ENCODE measurements at places on chromosomes 2 and 18. TPM values are rescaled to one million over a fixed set of nuclear protein-coding genes. Genes with fewer than 3 reads are reported as not detected.

GRCh38 chr2:149613704-149614103 lies 26.1 kb upstream of the MMADHC start:
- DNase-seq = no peak

GRCh38 chr2:127704641-127705390 lies 3.5 kb downstream of the SFT2D3 start:
- DNase-seq = no peak

- no peak for DNase-seq
Measured at GRCh38 chr2:100560216-100560830, 2.5 kb upstream of the PDCL3 start.

- no peak for DNase-seq
Measured at GRCh38 chr18:8517276-8517675, 92.0 kb upstream of the RAB12 start.

DNA sequence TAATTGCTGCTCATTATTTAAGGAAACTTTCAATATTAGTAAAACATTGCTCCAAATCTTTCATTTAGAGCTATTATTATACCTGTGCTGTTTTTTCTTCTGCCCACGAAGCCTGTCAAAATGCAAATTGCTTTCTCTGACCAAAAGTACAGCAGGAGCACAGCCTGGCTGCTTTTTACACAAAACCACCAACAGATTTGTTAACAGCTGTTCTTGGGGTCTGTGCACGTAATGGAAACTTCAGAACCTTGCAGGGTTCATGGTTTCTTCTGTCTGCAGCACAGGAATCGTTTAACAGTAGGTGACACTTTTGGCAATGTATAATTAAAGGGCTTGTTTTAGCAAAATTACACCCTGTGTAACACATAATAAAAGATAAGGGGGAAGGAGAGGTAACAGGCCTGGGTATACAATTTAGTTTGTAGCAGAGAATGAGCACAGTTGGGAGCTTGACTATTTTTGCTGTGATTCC lies 447.3 kb downstream of the KCNJ3 start:
- DNase-seq = no peak

- no peak for DNase-seq
Measured at GRCh38 chr18:70288171-70288850, 534 bp upstream of the SOCS6 start.

GRCh38 chr2:236671896-236672562 lies 102.4 kb downstream of the ACKR3 start:
- no peak for DNase-seq

DNA sequence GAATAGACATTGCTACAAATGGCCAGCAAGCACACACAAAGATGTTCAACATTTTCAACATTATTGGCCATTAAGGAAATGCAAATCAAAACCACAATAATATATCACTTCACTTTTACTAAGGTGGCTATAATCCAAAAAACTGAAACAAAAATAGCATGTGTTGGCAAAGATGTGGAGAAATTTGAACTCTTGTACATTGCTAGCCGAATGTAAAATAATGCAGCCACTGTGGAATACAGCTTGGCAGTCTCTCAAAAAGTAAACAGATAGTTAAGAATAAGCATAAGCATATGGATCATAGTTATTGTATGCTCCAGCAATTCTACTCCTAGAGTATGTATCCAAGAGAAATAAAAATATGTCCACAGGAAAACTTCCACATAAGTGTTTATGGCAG lies 192.5 kb downstream of the EN1 start:
- no peak for DNase-seq

DNA sequence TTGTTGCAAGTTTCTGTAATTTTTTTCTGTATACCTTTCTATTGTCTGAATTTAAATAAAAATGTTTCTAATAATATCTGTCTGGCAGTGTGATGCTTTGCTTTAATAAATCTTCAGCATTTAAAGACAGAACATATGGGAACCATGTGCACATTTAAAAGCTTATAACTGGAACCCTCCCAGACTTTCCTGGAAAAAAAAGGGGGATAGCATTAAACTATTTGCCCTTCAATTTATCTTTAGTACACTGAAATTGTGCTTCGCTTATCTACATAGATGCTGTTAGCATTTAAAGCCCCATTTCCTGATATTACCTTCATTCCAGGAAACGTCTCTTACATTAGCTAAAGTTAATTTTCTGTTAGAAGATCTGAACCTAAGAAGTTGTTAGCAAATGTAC lies 64.6 kb downstream of the ZC3H6 start:
- no peak for DNase-seq

DNA sequence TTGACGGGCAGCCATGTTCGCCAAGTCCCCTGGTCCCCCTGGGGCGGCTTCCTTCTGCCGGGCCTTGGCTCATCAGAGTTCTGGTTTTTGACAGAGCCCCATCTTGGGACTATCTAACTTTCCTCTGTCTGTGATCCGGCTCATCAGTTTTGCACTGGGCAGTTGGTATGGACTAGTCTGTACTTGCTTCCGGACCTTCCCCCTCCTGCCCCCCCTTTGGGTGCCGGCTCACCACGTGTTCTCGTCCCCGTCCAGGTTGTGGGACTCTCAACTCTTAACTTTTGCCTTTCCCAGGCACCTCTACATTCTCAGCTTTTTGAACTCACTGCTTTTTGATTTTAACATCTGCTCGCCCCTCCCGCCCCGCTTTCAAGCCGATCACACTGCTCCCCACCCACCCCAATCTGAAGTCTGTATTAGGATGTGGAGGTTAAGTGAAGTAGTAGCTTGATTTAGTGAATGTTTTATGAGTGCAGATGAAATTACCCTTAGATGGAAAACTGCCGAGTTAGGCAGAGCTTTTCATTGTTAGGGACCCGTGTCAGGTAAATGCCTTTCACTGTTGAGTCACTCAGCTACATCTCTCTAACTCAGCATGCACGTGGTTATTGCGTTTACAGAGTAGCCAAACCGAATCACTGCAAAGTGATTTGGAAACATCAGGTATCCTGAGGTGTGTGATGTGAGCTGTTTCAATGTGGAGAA lies 874 bp downstream of the WDR43 start:
- no peak for DNase-seq

DNA sequence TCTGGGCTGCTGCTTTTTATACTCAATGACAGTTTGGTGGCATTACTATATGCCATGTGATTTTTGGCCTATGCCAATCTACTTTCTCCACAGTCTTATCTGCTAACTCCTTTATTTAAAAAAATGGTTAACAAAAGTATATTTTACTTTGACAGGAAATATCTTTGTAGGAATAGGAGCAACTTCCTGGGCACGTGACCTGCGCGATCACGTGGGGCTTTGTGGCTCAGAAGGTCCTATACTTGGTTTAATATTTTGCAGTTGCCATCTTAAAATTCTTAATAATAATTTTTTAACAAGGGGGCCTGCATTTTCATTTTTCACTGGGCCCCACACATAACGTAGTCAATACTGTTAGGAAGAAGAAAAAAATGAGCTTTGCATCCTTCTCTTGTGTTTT lies 249.7 kb downstream of the ACTR3 start:
- no peak for DNase-seq

GRCh38 chr2:203565076-203565475 lies 30.0 kb upstream of the RAPH1 start:
- no peak for DNase-seq

DNA sequence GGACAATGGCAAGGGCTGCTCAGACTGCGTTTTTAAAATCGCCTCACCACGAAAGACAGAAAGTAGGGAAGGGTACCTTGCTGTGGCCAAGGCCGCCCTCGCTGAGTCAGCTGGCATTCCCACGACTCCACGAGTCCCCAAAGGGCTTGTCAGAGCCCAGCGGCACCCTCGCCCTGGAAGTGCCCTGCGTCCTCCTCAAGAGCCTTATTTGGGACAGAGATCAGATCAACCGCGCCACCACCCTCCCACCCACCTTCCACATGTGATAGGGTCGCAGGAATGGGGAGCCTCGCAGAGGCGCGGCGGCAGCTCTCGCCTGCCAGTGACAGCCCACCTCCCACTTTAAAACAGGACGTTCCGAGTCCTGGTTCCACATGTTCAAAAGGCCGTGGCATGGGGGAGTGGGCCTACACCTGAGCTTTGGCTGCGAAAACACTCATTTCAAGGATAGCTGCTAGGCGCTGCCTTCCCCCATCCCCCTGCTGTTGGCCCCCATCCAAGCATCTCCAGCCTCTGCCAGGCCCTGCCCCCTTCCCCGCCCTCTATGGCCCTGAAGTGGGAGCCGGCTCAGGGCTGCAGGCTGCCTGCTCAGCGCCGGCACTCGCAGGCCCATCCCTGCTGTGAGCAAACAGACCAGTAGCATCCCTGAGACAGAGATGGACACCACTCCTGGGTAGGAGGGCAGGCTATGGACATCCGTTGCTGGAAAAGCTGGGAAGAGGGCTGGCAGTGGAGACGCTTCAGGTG lies 38.1 kb upstream of the ARHGEF4 start:
- DNase-seq = no peak

DNA sequence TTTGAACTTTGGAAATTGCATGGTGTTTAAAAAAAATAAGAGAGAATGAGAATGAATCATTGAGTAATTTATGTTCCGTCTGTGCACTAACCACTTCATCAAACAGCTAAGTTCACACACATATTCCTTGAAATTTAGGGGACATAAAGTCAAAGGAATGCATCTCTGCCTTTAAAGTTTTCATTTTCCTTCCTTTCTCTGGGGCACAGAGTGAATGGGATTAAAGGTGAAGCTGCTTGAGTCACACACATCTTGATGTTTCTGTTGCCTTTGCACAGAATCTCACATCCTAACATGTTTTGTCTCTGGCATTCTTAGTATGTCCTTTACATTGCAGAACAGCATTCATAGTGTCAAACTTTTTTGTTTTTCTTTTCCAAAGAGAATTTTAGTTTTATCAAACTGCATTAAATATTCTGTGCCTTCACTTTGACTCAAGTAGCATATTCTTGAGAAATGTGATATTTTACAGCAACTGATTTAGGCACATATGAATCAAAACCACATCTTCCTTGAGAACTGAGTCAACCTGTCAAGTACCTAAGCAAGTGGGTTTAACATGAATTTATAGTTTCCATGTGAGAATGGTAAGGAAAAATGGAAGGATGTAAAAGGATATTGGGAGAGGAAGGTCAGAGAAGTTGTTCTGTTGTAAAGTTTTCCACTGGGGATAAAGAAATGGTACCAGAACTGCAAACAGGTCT lies 169.1 kb upstream of the THUMPD2 start:
- no peak for DNase-seq

DNA sequence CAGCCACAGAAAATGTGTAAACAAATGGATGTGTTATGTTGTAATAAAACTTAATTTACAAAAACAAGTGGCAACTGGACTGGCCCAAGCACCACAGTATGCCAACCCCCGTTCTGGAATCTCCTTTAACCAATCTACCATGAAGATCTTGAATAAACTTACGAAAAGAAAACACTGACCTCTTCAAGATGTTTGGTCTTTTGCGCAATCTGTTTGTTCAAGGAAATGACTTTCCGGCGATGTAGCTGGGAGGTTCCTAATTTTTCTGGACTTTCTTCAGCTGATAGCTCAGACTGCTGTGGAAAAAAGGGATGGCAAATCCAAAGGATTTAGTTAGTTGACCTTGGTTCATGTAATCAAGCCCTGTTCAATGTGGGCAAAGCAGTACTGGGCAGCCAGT lies 55.7 kb downstream of the CCDC93 start:
- no peak for DNase-seq

DNA sequence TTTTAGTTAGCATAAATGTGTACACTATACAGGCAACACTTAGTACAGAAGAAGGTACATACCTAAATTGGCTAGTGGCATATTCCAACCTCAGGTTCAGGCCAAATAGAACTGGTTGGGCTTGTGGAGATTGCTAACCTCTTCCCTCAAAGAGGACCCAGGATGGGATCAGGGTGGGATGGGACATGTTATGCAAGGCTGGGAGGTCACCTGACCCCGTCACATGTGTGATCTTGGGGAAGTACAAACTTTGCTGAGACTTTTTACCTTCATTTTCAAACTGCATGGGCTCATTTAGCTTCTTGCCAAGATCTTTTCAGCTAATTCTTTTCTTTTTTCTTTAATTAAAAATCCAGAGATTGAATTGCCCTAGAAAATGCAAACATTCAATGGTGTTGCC lies 36.9 kb downstream of the TMEM17 start:
- no peak for DNase-seq

DNA sequence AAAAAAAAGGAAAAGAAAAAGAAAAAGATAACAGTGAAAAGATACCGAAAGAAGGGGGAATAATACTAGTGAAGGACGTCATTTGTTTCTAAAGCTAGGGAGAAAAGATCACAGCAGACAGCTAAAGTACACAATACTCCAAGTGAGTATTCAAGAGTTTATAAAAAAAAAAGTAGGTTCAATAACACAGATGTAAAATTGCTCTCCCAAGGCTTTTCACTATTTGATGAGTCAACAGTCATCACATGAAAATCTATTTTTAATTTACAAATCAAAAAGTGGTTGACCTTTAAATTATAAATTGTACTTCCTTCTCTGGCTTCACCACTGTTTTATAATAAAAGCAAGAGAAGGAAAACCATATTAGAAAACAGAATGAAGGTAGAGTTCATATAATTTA lies 144.0 kb downstream of the ZRANB3 start:
- no peak for DNase-seq

GRCh38 chr2:70211595-70211994 lies 20.8 kb upstream of the C2orf42 start:
- DNase-seq = no peak

- no peak for DNase-seq
Measured at GRCh38 chr18:51754566-51754965, 557.1 kb upstream of the MEX3C start.

DNA sequence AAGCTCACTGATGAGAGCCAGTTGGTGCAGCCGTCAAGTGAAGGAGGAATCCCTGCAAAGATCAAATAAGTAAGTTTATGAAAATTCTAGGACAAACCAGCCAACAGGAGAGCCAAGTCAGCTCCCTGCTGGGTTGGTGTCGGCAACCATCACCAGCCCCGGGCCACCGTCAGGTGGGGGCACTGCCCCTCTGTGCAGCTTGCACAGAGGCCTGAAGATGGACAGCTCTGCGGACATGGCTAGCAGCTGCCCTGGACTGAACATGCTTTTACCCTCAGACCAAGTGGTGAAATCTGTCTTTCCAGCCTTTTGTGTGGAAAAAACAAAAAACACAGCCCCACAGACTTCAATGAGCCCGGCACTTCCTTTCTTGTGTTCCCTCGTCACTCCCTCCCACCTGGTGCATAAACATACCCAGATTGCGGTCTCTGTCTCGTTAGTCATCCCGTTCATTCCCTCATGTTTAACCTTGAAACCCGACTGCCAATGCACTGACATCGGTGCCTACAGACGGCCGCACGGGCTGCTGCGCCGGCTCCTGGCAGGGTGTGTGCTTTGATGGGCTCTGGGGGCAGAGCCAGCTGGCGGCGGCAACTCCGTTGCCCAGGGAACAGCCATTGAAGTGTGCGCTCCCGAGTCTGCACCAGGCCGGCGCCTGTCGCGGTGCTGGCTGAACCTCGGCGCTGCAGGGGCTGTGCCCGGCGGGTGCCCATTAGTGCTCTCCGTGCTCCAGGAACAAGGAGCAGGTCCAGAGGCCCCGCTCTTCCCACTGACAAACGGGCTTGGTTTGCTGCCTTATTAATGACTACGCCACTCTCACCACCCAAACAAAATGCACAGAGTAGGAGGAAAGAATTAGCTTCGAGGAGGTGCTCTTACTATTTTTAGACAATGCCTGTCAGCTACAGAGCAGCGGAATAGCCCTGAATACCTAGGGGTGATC lies 95.3 kb downstream of the EIPR1 start:
- no peak for DNase-seq

Gene CD8A
- 2.1 TPM for polyA plus RNA-seq

Gene UGT1A10
- polyA plus RNA-seq = not detected

Gene LYG1
- 1.5 TPM for polyA plus RNA-seq

Gene MC2R
- not detected for polyA plus RNA-seq

Gene CDKL4
- 0.11 TPM for polyA plus RNA-seq

Gene SKOR2
- not detected for polyA plus RNA-seq

Gene TCF4
- 46.3 TPM for polyA plus RNA-seq

Gene DNAJC5G
- not detected for polyA plus RNA-seq

Gene SLC11A1
- polyA plus RNA-seq = 19.7 TPM

Gene KIF5C
- 2.8 TPM for polyA plus RNA-seq

Gene FZD7
- 92.2 TPM for polyA plus RNA-seq

Measured in urinary bladder (tissue), 4 donors.